ENCODE measurements at places on chromosomes 12 and 14. TPM values are rescaled to one million over a fixed set of nuclear protein-coding genes. Genes with fewer than 3 reads are reported as not detected.

Gene TAOK3
- 10.3 TPM for total RNA-seq

Gene DCP1B
- total RNA-seq: 7.1 TPM

Gene TRAFD1
- 20.8 TPM for total RNA-seq

Gene SDSL
- total RNA-seq: 27.0 TPM

Gene PTPRB
- 1.0 TPM for total RNA-seq

Gene SLC7A7
- total RNA-seq: 9.8 TPM

Gene TMEM263
- 31.7 TPM for total RNA-seq

Gene MYH6
- total RNA-seq: not detected

Gene PPP1R1A
- 0.08 TPM for total RNA-seq

Measured in A549 treated with DMSO at 1 μM for 4 hours (cell line).